ENCODE measurements at places on chromosomes 7 and 10.

- DNase-seq, result no peak
Measured at GRCh38 chr10:3980660-3981059, 195.7 kb upstream of the KLF6 start.

GRCh38 chr7:135716677-135717238 lies 11.2 kb downstream of the SLC13A4 start:
- no peak for DNase-seq

DNA sequence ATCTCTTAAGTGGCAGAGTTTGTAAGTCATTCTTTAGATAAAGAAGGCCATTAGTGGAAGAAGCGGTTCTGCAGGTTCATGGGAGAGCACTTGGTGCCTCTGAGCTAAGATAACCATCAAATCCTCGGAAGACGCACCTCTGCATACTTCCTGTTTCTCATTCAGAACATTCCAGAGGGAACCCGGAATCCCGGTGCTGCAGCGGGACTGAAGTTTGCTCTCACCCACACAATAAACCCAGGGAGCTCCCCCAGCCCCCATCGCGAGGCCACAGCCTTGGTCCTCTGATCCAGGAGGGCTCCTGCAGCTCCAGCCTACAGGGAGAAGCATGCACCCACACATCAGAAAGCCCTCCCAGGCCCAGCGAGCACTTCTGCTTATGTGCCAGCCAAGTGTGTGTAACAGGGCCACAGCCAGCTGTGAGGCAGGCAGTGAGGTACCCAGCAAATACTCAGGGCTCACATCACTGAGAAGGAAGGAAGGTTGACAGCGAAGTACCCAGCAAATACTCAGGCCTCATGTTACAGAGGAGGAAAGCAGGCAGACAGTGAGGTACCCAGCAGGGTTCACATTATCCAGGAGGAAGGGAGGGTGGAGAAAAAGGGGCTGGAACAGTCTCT lies 142.4 kb downstream of the DIP2C start:
- DNase-seq, result no peak

- no peak for DNase-seq
Measured at GRCh38 chr10:132094581-132095234, 29.0 kb downstream of the JAKMIP3 start.

DNA sequence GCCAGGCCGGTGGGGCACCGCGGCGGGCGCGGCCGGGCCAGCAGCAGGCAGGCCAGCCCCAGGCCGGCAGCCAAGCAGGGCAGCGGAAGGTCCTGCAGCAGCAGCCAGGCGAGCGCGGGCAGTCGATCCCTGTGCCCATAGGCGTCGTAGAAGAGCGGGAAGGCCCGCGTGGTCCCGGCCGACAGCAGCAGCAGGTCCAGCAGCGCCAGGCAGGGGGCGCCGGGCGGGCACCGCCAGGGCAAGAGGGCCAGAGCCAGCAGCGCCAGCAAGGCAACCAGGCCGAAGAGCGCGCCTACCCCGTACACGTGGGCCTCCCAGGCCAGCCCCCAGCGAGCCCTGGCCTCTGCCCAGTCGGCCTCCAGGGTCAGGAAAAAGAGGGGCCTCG lies 8.4 kb upstream of the RBM28 start:
- no peak for DNase-seq

- DNase-seq, result no peak
Measured at GRCh38 chr7:45033931-45034290, 33.9 kb downstream of the CCM2 start.

- no peak for DNase-seq
Measured at GRCh38 chr10:35420044-35420443, 83.7 kb downstream of the CCNY start.

- no peak for DNase-seq
Measured at GRCh38 chr7:12594122-12594897, 23.8 kb downstream of the SCIN start.

GRCh38 chr7:47581804-47582763 lies at the start of gene TNS3:
TNS3 (minus strand) TSS chr7:47582111; CDS start chr7:47439636, 142,475 bp downstream.
- DNase-seq, result no peak

GRCh38 chr10:84844461-84844860 lies 516.1 kb downstream of the CCSER2 start:
- no peak for DNase-seq

DNA sequence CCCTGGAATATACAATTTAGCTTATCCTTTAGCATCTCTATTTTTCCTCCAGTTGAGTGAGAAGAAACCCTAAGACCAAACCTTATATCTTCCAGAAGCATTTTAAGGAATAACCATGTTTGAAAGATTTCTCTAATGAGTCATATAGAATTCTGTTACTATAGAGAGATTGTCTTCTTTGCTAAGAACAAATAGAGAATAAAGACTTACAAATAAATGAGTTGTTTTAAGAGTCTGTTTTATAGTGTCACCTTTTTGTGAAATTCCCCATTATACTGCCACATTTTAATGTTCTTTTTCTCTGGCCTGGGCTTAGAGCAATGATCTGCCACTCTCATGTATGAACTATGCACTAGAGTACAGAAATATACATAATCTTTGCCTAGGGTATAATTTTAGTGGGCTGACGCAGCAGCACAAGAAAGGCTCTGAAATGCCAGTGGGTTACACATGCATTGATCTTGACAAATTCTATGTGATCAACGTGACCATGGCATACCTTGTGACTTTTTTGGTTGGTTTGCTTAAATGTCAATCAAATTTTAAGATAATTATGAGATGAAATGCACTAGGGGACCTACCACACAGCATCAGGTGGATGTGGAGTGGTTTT lies 145.1 kb upstream of the MKLN1 start:
- DNase-seq, result no peak

- DNase-seq, result no peak
Measured at GRCh38 chr7:78769481-78770101, 683.9 kb downstream of the MAGI2 start.

- no peak for DNase-seq
Measured at GRCh38 chr10:62687230-62687748, 117.2 kb upstream of the ADO start.

DNA sequence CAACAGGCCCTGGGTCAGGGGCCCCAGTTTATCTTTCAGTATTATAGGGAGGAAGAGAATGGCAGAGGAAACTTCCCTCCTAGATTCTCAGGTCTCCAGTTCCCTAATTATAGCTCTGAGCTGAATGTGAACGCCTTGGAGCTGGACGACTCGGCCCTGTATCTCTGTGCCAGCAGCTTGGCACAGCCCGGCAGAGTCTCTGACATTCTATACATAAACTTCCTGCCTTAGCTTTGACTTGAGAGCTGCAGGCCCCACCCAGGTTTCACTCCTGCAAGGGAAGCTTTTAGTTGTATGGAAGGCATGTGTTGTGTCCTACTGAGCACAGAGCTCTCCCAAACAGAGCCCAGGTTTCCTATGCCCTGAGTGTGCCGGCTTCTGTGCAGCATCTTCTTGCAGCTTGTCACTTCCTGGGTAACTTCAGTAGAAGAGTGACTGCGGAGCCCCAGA lies 205.6 kb upstream of the PRSS58 start:
- no peak for DNase-seq

GRCh38 chr7:158028971-158029370 lies 558.7 kb downstream of the PTPRN2 start:
- DNase-seq, result no peak

- DNase-seq, result no peak
Measured at GRCh38 chr10:103054621-103055020, 136.5 kb downstream of the CNNM2 start.

DNA sequence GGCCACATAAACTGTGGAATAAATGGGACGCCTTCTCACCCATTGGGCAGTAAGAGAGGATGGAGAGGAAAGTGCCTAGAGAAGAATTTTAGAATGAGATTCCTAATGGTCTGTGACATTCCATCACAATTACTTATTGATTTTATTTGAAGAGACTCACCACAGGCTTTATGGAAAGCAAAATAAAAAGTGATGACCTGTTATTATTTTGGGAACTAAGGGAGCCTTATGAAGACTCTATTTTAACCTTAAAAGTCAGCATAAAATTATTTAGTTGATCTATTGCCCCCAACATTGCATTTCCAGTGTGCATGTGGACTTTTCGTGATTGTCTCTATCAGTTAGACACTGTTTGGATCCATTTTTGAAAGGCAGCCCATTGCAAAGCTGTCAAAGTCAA lies 107.5 kb downstream of the PCLO start:
- no peak for DNase-seq

- no peak for DNase-seq
Measured at GRCh38 chr10:26574783-26575182, 122.7 kb upstream of the PDSS1 start.

DNA sequence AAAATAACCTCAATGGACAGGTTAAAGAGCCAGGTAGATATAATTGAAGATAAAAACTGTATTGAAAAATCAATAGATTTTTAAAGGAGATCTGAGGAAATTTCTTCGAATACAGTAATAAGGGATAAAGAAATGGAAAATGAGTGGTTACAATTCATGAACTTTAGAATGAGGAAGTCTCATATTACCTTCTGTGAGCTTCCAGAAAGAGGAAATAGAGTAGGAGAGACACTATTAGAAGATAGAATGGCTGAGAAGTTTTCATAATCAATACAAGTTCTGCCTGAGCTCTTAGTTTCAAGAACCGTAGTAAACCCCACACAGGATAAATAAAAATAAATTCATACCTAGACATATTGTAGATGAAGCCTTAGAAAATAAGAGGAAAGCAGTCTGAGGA lies 11.5 kb downstream of the SDK1 start:
- DNase-seq, result no peak

DNA sequence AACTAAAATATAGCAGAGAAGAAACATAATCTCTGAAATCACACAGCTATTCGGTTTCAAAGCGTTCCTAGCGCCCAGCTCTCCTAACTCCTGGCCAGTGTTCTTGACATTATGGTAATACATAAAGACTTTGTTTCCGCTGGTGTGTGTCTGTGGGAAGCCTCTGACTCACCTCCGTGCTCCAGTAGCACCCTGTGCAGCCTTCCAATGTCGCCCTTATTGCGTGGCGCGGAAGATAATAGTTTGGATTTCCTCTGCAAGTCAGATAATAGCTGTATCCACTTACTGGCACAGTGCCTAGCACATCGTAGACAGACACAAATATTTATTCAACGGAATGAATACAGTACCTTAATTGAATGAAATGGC lies 570 bp downstream of the BMS1 start:
- peak; percentile 29 for DNase-seq
